Left ventricle myocardium superior (tissue), 1 donor: ENCODE measurements at places on chromosomes 5 and 9.

- DNase-seq, result no peak
Measured at GRCh38 chr9:13491138-13491492, 211.6 kb upstream of the MPDZ start.

DNA sequence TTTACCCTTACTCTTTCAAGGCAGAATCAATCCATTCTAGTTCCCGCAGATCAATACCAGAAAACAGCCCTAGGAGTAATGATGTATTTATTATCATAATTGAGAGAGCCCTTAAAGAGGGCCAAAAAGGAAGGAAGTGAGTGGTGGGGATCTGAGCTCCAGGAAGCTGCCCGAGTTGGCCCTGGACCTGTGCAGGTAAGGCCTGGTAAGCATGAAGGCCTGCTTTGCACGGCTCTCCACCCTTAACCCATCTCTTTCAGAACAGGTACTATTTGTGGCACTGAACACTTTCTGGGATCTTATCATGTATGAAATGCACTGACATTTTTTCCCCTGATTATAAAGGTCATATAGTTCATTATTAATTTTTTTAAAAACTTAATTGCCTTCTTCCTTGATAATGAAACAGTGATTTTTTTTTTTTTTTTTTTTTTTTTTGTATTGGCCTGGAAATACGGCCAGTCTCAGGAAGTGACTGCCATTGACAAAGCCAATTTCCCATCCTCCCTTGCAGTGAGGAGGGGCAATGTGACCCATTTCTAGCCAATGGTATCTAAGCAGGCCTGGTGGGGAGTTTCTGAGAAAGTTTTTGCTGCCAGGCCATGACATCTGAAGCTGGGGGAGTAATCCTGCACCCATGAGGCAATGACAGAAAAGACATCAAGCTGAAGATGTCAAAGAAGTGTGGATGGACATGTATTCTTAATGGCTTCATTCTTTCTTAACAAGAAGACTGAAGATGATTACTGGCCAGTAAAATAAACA, 6.3 kb upstream of the MVB12B start:
- DNase-seq, result no peak

- DNase-seq, result no peak
Measured at GRCh38 chr9:109561137-109561536, 63.0 kb upstream of the PTPN3 start.

- DNase-seq, result no peak
Measured at GRCh38 chr5:158390577-158390976, 531.6 kb upstream of the CLINT1 start.

DNA sequence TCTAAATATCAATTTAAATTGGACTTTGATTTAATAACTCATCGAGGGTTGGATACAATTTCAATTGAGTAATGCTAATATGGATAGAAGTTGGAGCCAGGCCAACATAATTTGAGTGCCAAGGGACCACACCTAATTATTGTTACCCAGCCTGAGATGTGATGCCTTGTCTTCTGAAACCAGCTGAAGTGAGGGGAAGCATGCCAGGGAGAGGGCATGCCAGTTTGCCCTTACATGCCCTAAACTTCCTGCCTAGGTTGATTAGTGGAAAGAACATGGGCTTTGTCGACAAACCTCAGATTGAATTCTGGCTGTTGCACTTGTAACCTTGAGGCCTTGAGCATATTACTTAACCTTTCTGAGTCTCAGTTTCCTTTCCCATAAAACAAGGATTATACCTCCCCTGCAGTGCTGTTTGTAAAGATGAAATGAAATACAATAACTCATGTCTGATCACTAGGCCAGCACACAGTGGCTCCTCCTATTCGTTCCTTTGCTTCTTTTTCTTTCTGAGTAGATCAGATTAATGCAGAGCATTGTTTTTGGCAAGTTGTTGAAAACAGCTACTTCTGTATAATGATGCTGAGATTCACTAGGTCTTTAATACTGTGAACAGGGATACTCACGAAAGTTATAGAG, 412.8 kb downstream of the TLE4 start:
- no peak for DNase-seq
